ENCODE measurements at places on chromosomes 7 and 10.

- H3K27ac ChIP-seq, result no peak overlapping the region
- DNase-seq, result no peak
- peaks cover 5% of the 10 kb centered on the region for H3K4me1 ChIP-seq
- H3K4me3 ChIP-seq, result no peak overlapping the region
- H3K36me3 ChIP-seq, result no peaks in the 10 kb centered on the region
- peaks cover 5% of the 10 kb centered on the region for H3K27me3 ChIP-seq
Observed at GRCh38 chr10:95469676-95470075, 91.5 kb downstream of the SORBS1 start.

DNA sequence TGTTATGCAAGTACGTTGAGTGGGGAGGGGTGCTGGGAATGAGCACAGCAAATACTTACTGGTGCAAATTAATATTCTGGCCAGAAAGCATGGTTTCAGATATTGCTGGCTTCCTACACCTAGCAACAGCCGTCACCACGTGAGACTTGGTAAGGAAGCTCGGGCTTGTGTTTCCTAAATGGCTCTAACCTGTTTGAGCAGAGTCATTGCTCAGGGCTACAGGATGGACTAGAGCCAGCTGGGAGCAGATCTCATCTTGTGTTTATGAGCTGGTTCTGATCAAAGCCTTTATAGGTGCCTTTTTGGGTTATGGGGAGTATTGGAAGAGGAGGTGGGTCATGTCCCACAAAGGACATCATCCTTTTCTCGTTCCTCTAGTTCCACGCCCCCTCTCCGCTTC is 200.3 kb downstream of the BUB3 start:
- H3K36me3 ChIP-seq, result no peaks in the 10 kb centered on the region
- no peak overlapping the region for H3K27ac ChIP-seq
- peaks cover 2% of the 10 kb centered on the region for H3K27me3 ChIP-seq
- H3K4me1 ChIP-seq, result no peaks in the 10 kb centered on the region

DNA sequence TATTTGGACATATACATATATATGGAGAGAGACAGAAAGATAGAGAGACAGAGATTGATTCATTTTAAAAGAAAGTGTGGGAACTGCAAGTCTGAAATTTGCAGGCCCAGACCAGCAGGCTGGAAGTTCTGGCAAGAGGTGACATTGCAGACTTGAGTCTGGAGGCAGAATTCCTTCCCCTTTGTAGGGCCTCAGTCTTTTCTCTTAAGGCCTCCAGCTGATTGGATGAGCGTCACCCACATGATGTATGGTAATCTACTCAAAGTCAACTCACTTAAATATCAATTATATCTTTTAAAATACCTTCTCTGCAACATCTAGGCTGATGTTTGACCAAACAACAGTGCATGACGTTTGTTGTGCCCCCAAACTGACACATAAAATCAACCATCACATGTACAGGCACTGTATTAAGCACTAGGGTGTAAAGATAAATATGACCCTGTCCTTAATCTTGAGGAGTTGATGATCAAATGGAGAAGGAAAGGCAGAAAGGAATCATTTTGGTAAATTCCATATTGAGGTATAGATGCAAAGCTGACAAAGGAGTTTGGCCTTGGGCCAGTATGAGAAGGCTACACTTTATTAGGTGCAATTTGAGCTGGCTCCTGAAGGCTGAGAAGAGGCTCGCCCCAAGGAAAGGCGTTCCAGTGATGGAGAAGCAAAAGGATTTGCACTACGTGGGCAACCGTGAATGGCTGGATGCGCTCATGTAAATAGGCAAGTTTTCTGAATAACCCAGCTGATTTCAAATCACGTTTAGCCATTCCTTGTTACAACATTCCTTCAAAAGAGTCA is 52.6 kb downstream of the BPGM start:
- no peaks in the 10 kb centered on the region for H3K36me3 ChIP-seq
- DNase-seq, result no peak
- no peaks in the 10 kb centered on the region for H3K4me1 ChIP-seq
- H3K27ac ChIP-seq, result no peak overlapping the region
- H3K27me3 ChIP-seq, result no peaks in the 10 kb centered on the region
- no peak overlapping the region for H3K4me3 ChIP-seq

GRCh38 chr10:6463366-6463765 is 116.7 kb downstream of the PRKCQ start:
- no peaks in the 10 kb centered on the region for H3K27me3 ChIP-seq
- no peak overlapping the region for H3K4me3 ChIP-seq
- H3K4me1 ChIP-seq, result peaks cover 41% of the 10 kb centered on the region
- no peak overlapping the region for H3K27ac ChIP-seq

GRCh38 chr10:35998026-35998425 is 355.9 kb upstream of the FZD8 start:
- H3K27ac ChIP-seq, result no peak overlapping the region
- H3K36me3 ChIP-seq, result no peaks in the 10 kb centered on the region
- DNase-seq, result no peak
- no peaks in the 10 kb centered on the region for H3K27me3 ChIP-seq
- no peaks in the 10 kb centered on the region for H3K4me1 ChIP-seq

All from activated naive CD8-positive, alpha-beta T cell treated with anti-CD3 and anti-CD28 coated beads, Interleukin-2, amount 50 U/mL, for 24 hours (primary cell).